ENCODE measurements at places on chromosomes 13 and 19.

GRCh38 chr19:8529369-8530006, 15.5 kb upstream of the ZNF414 start:
- no peak for DNase-seq

GRCh38 chr19:36665832-36666231, 805 bp downstream of the ZNF461 start:
- no peak for DNase-seq

DNA sequence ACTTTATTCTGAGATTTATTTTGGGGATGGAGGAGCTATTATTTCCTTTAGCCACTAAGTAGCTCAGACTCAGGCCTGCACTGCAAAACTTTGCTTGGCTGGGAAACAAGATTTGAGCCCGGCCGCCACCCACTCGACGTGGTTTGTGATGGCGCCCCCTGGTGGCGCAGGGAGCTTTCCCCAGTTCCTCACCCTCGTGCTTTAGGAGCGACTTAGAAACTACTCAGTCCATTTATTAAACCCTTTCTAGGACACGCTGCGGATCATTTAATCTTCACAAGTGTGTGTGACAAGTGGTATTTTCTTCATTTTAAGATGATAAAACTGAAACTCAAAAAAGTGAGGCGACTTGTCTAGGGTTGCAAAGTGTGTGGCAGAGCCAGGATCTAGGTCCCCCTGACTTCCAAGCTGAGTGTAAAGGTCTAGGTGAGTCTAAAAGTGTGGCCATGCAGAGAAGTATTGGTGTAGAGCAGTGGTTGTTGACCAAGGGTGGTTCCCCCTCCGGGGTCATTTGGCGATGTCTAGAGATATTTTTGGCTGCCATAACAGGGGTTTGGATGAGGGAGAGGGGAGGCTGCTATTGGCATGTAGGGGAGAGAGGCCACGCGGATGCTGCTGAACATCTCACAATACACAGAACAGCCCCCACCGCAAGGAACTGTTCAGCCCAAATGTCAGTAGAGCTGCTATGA, 2.2 kb downstream of the CXCL17 start:
- peak; percentile 66 for DNase-seq

GRCh38 chr13:44052780-44053184, 173.1 kb downstream of the LACC1 start:
- no peak for DNase-seq

- DNase-seq, result no peak
Observed at GRCh38 chr13:90084684-90085290, 1262.7 kb upstream of the MIR17HG start.

DNA sequence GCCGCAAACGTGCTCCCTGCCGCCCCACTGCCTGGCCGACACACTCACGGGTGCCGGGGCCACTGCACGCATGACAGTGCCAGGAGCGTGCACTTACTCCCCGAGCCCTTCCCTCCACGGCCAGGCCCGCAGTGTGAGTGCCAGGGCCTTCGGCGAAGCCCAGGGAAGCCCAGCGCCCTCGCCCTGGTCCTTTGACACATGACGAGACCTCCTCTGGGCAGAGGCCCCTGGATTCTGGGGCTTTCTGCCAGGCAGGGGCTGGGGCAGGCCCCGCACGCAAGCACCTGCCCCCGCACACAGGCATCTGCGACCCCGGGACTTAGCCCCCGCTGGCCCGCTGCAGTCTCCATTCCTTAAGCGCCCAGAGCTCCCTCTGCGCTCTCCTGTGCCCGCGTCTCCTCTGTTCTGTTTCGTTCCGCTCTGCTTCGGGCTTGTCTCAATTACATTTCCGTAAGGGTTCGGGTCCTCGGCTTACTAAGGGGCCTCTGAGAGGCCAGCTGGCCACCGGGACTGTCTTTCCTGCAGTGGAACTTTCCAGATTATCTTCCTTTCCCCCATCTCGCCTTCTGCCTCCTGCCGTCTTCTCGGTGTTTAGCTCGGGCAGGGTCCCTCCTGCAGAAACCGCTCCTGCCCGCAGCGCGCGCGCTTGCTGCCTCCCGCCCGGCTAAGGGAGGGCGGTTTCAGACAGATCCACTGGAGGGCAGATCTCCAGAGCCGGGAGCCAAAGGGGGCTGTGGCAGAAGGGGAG, 98.8 kb downstream of the ING1 start:
- no peak for DNase-seq

DNA sequence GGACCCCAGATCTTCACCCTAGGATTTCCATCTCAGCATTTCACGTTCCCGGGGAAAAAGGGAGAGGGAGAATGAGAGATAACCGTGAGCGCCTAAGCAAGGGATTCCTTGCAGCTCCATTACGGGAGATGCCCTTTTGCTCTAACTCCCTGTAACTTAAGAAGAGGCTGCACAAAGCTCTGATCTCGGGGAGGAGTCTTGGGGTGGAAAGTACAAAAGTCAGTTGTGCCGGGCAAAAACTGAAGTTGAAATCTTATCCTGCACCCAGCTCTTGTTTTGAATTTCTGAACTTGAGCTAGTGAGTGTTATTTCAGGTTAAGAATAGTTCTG, 256.4 kb upstream of the SOX21 start:
- no peak for DNase-seq

DNA sequence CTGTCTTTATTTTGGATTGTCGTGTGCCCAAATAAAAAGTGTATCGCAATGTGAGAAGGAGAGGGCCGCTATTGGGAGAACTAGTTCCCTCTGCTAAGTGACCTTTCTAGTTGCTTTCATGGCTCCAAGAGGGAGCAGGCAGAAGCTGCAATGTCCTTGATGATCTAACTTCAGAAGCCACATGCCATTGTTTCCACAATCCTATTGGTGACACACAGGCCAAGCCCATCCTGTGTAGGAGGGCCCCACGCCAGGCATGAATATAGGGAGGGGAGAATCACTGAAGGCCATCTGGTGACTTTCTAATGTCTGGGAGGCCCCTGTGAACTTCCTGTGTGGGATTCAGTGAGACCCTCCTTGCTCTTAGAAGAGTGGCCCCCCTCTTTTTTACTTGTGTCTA, 47.8 kb upstream of the KPNA3 start:
- DNase-seq, result no peak

DNA sequence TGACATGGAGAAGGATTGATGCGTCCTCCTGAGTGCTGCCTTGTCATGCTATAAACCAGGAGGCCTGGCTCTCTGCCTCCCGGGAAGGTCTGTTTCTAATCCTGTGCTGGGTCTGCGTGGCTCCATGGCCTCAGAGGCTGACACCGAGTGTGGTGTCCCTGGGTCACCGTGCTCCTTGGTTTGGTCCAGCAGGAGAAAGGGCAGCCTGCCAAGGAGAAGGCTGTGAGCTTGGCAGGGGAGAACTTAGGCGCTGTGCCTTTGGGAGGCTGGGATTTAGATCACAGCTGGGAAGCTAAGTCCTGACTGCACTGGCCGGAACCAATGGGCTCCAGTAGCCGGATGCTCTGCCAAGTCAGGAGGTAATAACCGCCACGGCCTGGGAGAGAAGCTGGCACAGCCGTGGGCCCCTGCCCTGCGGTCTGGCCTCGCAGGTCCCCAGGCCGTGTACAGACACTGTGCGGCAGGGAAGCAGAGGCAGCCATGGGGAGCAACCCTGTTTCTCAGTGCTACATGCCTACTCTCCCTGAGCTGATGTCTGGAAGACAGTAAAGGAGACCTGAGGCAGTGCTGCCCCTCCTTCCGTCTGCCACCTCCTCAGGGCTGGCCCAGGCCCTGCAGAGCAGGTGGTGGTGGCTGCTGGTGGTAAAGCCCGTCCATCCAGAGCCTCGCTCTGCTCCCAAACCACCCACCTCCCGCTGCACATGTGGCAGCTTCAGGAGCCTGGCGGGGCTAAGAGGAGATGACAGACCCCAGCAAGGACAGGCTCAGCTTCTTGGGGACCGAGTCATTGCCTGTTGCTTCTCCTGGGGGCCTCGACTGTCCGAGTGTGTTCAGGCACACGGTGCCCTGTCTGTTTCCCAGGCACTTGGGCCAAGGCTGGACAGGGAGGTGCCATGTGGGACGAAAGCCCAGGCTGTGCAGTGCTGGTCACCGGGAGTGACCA, 44.9 kb downstream of the C13orf46 start:
- DNase-seq, result no peak

DNA sequence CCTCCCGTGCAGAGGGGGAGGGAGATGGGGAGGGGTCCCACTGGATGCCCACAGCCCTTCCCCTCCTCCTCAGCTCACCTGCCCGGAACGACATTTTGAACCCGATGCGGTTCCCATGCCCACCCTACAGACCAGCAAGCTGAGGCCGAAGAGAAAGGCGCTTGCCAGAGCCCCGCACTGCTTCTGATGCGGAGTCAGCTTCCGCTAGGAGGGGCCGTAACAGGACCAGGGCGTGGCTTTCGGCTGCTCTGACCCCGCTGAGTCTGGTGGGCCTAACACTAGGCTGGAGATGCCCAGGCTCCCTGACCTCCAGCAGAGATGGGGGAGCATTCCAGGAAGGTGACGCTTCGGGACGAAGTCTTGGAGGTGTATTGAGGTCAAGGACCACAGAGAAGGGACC, 6.7 kb downstream of the ONECUT3 start:
- no peak for DNase-seq

- DNase-seq, result no peak
Observed at GRCh38 chr13:64639206-64639605, 2590.9 kb downstream of the PCDH9 start.

- no peak for DNase-seq
Observed at GRCh38 chr13:65768545-65768944, 1461.6 kb downstream of the PCDH9 start.

DNA sequence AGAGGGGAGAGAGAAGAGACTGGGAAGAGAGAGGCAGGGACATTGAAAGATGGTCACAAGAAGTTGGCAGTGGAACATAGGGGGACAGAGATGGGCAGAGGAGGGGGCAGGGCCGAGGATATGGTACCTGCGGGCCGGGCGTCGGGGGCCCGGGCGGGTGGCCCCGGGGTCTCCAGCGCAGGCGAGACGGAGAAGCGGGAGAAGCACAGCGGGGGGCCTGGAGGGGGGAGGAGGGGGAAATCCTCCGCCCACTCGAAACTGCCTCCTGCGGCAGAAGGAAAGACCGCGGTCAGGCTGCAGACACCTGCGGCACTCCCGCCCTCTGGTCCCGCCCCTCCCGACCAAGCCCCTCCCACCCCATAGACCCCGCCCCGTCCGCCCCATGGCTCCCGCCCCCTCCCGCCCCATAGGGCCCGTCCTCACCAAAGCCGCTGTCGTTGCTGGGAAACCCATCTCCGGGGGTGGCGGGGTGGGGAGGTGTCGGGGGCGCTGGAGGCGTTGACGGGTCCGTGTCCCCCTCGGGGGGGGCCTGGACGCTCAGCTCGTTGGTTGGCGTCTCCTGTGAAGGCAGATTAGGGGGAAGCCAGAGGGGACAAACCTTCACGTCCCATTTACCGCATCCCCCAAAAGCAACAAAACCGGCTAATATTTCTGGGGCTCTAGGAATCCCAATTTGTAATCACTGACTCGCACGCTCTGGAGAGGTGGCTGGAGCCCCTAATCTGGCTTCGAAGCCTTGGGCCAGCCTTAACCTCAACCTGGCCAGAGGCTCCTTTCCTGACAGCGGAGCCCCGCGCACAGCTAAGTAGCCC, 20.4 kb downstream of the LMTK3 start:
- peak; percentile 43 for DNase-seq

- DNase-seq, result no peak
Observed at GRCh38 chr13:96741779-96742178, 252.5 kb downstream of the OXGR1 start.

DNA sequence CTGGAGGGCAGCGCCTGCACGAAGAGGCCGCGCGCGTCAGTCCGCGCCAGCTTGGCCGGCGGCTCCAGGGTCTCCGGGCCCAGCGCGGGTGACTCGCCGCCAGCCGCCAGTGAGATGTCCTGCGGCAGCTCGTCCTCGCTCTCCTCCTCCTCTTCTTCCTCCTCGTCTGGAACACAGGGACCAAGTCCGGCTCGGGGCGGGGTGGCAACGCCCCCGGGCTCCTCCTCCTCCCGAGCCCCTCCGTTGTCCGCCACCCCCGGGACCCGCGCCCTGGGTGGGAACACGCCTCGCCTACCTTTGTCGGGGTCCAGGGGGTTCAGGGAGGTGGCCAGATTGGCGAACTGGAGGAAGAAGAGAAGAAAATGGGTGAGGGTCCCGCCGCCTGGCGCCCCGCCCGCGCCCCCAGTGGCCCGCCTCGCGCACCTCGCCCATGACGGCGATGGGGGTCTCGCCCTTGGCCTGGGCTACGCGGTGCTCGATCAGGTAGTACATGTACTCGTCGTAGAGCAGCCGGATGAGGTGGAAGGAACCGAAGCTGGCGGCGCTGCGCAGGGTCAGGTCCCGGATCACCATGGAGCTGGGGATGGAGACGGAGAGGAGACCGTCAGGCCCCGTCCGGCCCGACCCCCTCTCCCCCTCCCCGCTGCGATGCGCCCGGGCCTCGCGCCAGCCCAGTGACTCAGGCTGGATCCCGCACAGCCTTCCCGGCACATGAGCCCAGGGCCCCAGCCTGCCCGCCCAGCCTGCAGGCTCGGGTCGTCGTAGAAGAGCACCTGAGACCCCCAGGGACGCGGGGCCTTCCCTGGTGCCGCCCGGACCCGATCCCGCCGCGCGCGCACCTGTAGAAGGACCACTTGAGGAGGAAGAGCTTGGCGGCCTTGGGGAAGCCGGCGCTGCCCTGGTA, 10.6 kb downstream of the DCAF15 start:
- no peak for DNase-seq

GRCh38 chr19:28065026-28065425, 1147.9 kb downstream of the UQCRFS1 start:
- no peak for DNase-seq

- DNase-seq, result peak; percentile 5
Observed at GRCh38 chr13:49444524-49445395, 686 bp downstream of the SETDB2 start.

- no peak for DNase-seq
Observed at GRCh38 chr19:41248895-41249294, 15.3 kb upstream of the HNRNPUL1 start.

- peak; percentile 89 for DNase-seq
Observed at GRCh38 chr19:7197119-7197759, 97.0 kb downstream of the INSR start.

DNA sequence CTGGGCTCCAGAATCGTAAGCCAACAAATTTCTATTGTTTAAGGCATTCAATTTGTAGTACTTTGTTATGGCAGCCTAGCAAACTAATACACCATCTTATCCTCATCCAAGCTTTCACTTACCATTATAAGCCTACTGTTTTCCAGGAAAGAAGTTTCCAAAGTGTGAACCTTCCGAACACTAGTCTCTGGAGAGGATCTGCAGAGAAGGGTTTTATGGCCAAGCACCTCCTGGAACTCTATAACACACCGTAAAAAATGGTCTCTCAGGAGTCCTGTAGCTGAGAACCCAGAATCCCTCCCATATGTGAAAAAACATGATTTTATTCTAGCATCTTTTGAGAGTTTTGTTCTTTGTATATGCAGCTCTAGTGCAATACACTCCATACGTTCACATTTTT, 142.1 kb downstream of the POSTN start:
- no peak for DNase-seq

DNA sequence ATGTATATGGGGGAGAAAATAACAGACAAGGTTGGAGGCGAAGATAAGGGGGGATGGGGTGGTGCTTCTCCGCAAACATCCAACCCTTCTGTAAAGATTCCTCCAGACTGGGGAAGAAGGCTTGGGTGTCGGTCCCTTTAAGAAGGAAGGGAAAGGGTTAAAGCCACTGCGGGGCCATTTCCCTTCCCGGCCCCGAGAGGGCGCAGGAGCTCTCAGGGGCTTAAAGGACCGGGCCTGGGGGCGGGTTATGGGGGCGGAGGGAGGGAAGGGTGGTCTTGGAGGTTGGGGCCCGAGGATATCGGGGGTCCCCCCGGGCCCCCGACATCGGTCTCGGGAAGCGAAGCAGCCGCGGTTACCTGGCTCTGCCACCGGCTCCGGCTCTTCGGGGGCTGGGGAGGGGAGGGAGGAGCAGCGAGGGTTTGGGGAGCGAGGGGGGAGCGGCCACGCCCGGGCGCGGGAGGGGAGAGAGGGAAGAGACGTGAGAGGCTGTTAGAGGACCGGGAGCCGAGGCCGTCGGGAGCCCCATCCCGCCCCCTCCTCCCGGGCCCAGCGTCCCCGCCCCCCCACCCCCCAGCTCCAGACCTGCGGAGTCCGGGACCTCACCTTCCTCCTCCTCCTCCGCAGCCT, 2.8 kb downstream of the TNNT1 start:
- DNase-seq, result no peak

All from stimulated activated naive CD4-positive, alpha-beta T cell treated with Interleukin-2 at 50 U/mL for 16 hours (primary cell).